ENCODE measurements at places on chromosomes 12 and 14.

- no peak for DNase-seq
Observed at GRCh38 chr12:91127306-91127705, 16.0 kb upstream of the LUM start.

DNA sequence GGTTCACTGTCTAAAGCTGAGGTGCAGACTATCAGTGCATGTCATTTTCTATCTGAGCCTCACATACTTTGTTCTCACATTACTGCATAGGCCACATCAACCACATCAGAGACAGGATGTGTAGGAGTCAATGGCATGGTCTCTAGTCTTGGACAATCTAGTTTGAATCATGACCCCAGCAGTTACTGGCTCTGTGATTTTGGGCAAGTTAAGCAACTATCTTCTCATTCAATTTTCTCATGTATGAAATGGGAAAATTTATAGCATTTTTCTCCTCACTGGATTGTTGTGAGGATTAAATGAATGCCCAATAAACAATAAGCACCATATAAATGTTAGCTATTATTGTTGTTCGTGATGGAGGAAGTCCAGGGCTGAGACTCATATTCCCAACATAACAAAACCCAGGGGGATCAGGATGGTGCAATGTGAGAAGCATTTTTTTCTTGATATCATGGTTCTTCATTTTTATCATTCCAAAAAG lies 432.6 kb downstream of the LRIG3 start:
- DNase-seq = no peak

- DNase-seq = no peak
Observed at GRCh38 chr14:51783765-51784164, 76.6 kb upstream of the GNG2 start.

DNA sequence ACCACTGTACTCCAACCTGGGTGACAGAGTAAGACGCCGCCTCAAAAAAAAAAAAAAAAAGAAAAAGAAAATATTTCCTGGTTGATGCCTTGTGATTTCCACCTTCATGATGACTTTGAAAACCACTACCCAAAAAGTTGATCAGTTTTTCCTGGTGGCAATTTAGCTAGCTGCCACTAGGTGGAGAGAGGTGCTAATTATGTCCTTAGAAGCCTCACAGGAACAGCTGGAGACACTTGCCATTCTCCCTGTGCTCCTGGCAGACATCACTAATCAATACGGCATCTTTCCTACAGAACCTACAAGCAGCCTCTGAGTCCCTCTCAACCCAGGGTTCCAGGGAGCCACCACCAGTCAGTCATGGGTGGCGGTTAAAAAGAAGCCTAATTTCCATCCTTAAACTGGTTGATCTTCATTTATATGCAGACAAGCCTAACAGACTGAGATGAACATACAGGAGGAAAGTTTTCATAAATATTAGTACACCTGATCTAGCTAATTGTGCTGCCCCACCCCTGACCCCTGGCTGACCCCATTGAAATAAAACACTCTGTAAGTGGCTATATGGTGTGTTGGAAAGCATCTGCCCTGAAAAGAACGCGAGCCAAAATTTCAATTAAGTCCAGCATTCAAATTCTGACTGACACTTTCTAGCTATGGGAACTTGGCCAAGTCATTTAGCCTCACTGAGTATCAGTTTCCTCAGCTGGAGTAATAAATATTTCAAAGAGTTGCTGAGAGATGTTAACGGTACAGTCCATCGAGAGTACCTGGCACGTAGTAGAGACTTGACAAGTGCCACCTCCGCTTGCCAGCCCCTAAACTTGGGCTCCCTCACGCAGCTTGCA lies 6.2 kb upstream of the OAS1 start:
- DNase-seq = peak; percentile 30

DNA sequence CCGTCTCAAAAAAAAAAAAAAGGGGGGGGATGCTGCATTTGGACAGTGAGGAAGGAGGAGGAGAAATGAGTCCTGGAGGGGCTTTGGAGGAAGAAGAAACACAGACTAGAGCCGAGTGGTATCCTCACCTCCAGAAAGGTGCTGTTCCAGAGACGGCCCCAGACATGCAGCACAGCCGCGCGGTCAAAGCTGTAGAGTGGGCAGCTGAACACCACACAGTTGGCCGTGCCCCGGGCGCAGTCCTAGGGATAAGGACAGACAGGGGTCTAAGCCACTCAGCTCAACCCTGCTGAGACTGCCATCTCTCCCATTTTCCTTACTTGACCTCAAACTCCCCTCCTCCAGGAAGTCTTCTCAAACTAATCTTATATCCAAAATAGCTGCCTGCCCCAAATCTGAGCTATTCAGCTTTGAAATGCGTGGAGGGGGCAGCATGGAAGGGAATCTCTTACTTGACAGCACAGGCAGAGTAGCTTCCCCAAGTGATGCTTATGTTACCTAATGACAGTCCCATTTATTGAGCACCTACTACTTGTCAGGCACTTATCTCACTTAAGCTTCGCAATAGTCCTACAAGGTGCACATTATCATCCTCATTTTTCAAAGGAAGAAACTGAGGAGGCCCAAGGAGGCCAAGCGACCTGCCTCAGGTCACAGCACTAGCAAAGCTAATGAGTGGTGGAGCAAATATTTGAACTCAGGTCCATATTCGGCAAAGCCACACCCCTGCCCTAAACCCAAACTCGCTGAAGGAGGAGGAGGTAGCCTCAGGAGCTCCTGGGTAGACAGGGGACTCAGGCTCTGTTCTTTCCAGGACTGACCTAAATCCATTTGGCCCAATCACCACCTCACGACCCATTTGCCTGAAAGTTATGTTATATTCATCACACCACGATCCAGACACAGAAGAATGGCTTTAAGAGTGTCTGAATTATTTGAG lies 18.7 kb downstream of the ITGA7 start:
- no peak for DNase-seq

DNA sequence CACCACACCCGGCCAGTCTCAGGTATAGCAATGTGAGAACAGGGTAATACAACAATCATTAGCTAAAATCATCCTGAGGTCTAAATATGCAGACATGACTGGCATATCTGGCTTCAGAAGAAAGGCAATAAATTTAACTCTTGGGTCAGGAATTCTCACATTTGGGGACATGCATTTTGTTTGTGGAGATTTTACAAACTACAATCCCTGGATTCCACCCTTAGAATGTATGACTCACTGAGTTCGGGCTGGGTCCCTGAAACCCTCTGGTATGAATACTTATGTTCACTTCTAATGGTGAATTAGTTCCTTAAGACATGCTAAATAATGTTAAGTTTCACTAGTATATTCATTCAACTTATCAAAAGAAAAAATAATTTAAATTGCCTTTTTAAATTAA lies 98.9 kb upstream of the HMGA2 start:
- no peak for DNase-seq
